ENCODE measurements at places on chromosomes 7 and 10.

GRCh38 chr10:22686347-22686746 is 28.0 kb downstream of the PIP4K2A start:
- no peak for DNase-seq

DNA sequence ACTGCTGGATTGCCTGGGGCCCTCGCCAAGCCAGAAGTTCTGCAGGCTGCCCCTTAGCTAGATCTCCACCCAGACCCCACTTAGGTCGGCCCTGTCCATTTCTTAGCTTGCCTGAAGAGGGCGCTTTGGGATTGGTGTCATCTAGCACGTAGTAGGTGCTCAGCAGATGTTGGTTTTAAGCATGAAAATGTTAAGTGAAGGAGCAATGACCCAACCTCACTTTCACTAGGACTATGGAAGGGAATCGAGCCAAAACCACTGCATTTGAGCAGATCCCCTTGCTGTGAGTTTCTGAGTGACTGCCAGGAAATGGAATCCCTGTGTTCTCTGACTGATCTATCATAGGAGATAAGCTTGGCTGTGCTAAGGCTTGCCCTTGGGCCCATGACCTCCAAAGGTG is 131.7 kb upstream of the EEPD1 start:
- no peak for DNase-seq

DNA sequence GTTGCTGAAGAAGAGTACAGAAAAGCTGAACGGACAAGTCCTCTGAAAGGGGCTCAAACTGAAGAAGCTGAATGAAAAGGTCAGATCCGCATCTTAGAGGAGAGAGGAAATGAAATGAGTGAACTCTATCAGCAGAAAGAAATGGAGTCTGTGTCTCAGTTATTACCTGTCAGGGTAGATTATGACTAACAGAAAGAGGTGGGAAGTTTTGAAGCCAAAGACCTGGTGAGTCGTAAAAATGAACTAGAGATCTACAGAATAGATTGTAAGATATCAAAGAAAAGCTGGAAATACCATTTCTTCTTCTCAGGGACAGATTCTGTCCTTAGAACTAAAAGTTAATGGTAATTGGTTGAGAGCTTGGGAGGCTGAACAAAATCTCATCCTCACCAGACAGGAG is 11.1 kb upstream of the MBL2 start:
- DNase-seq, result no peak

GRCh38 chr10:52567247-52567580 is 205.4 kb downstream of the MBL2 start:
- no peak for DNase-seq

DNA sequence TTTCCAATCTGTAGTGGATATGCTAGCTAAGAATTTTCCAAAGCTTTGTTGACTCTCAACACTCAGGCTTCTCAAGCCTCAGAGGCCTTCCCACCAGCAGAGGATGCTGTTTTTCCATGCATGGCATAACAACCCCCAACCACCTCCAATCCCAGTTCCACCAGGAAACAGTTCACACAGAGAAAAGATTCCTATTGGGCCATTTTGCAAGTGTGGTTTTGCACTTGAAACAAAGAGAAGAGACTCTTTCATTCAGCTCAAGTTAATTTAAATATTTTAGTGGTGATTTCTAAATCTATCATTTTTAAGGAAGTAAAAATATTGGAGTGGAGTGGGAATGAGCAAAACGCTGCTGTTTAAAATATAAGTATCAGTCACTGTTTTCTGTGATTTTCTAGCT is 105.6 kb upstream of the COL1A2 start:
- DNase-seq, result no peak

- DNase-seq, result no peak
Measured at GRCh38 chr10:113037218-113037617, 87.2 kb downstream of the TCF7L2 start.

Data from CD8-positive, alpha-beta memory T cell (primary cell).